ENCODE measurements at places on chromosomes 13 and 19. TPM values are rescaled to one million over a fixed set of nuclear protein-coding genes. Genes with fewer than 3 reads are reported as not detected.

DNAAF3 gene
- total RNA-seq: 2.3 TPM

FAM124A gene
- 3.6 TPM for total RNA-seq

DNA sequence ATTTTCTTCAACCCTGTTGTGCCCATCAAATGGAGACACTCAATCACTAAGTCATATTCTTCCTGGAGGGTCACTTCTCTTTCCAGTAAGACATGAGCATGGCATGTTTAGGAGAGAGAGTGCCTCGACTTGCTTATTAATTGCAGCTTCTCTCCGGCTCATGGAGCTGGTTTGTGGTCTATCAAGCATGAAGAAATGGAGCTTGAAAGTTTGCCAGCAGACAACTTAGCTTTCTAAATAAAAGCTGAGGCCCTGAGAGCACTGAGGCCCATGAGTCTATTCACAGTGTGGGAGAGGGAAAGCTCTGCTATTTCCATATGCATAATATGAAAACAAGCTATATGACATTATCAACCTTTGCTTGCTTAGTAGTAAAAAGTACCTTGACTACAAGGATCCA, 378.5 kb downstream of the FGF9 start:
- no peaks in the 10 kb centered on the region for H3K36me3 ChIP-seq
- no peak overlapping the region for H3K4me3 ChIP-seq
- no peak for DNase-seq
- no peaks in the 10 kb centered on the region for H3K4me1 ChIP-seq
- no peaks in the 10 kb centered on the region for H3K27me3 ChIP-seq

GRCh38 chr19:48118131-48118517, 7.5 kb upstream of the PLA2G4C start:
- H3K27me3 ChIP-seq: no peaks in the 10 kb centered on the region
- H3K27ac ChIP-seq: no peak overlapping the region
- no peaks in the 10 kb centered on the region for H3K36me3 ChIP-seq
- no peaks in the 10 kb centered on the region for H3K4me1 ChIP-seq

GRCh38 chr13:90613076-90613795, 734.3 kb upstream of the MIR17HG start:
- no peak overlapping the region for H3K27ac ChIP-seq
- H3K4me1 ChIP-seq: no peaks in the 10 kb centered on the region
- H3K4me3 ChIP-seq: no peak overlapping the region
- H3K27me3 ChIP-seq: no peaks in the 10 kb centered on the region
- no peak for DNase-seq
- H3K36me3 ChIP-seq: no peaks in the 10 kb centered on the region

DNA sequence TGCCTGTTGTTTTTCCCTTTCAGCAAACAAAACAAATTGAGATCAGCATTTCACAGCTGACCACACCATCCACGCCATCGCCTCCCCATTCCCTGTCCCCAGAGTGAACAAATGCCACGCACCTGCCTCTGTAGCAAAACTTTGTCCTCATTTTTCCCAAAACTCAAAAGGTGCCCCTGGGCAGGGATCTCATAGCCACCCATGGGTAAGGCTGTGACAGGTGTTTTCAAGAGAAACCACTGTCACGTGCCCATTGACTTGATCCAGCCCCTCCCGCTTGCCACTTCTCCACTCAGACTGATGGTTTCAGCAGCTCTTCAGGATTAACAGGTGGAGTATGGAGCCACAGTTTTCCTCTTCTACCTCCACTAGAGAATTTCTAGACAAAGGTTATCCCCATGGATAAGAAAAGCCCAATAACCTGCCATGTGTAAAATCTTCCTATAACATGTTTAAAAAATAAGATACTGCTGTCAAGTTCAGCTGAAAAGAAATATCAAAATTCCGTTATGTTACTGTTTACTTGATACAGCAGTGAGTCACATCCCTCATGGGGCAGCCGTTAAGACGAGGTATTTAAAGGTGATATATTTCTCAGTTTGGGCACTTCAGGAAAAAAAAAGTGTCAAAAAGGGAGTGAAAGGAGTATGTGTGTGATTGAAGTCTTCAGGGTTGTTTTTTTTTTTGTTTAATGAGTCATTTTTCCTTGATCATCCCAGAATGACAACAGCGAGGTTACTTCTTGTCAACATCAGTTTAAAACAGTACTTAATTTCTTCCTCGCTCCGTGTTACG, 63.5 kb upstream of the GPR183 start:
- no peak overlapping the region for H3K4me3 ChIP-seq
- no peak for DNase-seq
- no peaks in the 10 kb centered on the region for H3K27me3 ChIP-seq
- no peaks in the 10 kb centered on the region for H3K4me1 ChIP-seq
- H3K36me3 ChIP-seq: no peaks in the 10 kb centered on the region

GRCh38 chr13:32272021-32272683, 43.0 kb downstream of the ZAR1L start:
- H3K4me1 ChIP-seq: no peaks in the 10 kb centered on the region
- H3K4me3 ChIP-seq: no peak overlapping the region
- no peaks in the 10 kb centered on the region for H3K36me3 ChIP-seq
- no peak for DNase-seq
- H3K27ac ChIP-seq: no peak overlapping the region
- no peaks in the 10 kb centered on the region for H3K27me3 ChIP-seq
